ENCODE measurements at places on chromosomes 1 and 21.
A peak's percentile ranks its signal among the peaks of the same experiment; 100 is the strongest.

GRCh38 chr21:44814498-44815023, 3.3 kb downstream of the SUMO3 start:
- DNase-seq = no peak

DNA sequence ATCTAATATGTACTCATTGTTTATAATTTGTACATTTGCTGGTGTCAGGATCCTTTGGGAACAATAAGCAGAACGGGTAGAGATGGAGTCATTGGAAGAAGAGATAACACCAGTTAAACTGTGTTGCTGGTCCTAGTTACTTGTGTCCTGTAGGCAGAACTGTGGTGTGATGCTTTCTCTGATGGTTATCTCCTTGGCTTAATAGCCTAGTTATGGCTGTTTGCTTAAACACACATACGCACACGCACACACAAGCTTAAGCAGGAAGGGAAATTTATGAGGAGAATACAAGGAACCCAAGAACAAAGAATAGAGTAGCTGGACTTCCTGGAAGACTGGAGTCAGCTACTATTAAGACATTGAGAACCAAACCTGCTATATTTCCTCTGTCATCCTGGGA, 5.7 kb upstream of the PKN2 start:
- no peak for DNase-seq

DNA sequence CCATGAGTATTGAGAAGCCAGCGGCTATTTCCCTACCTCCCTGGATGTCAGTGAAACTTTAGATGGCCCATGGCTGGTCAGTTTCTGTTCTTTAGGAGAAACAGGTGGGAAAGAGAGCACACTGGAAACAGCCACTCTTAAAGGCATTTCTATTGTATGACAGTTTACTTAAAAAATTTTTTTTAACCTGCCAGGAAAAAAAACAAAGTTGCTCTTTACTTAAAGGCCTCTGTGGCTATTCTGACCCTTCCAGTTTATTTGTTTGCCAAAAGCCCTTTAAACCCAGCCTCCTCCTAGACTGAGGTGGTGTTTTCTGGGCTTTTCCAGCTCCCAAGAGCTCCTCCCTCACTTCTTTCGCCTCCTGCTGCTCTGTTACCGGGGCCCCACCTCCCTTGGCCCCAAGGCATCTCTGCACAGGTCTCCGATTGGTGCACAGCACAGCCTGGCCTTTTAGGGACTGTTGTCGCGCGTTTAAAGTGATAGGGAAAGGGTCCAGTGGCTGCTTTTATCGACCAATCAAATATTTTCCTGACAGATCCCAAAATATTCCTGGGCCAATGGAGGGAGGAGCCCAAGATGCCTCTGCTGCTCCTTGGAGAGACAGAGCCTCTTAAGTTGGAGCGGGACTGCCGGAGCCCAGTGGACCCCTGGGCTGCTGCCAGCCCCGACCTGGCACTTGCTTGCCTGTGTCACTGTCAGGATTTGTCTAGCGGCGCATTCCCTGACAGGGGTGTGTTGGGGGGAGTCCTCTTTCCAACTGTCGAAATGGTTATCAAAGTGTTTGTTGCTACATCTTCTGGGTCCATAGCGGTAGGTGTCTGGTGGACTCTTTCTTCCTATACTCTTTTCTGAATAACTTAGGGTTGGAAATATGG, at the start of gene SH3BGR:
TSS of gene SH3BGR (plus strand) at position 639 of the 875 bp plus-strand sequence. CDS start at position 766, 127 bp downstream.
- no peak for DNase-seq

DNA sequence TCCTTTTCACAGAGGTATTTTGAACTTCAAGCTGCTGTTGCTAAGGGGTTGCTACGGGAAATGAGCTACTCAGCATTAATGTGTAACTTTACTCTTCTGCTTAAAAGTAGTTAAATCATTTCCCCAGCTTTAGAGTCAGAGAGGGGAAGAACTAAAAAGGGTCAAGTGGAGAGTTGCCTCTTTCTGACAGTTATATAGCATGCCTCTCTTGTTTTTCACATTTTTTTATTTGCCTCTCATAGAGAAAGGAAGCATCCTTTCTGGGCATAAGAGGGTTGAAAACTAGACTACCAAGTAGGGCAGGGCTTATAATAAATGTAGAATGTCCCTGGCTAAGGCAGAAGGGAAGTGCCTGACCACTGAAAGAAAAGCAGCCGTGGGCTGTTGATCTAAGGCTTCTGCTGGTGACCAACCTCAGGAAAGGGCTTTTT, 10.1 kb upstream of the ELAVL4 start:
- DNase-seq = no peak

DNA sequence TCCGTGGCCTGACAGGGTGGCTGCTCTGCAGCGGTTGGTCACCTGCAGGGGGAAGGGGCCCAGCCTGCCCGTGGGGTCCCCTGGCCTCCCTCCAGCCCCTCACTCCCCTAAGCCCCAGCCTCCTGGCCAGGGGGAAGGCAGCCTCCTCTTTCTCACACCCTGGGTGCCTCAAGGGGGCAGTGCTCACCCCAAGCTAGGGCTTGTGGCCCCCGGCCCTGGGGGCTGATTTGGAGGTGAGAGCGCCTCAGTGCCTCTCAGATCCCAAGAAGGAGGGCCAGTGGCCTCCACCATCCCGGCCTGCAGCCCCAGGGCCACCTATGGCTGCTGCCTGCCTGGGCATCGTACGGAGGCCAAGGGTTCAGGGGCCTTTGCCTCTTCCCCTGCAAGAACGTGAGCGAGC, 66.4 kb upstream of the TTC34 start:
- DNase-seq = no peak

GRCh38 chr1:152546704-152547103, 19.9 kb downstream of the LCE3E start:
- no peak for DNase-seq

GRCh38 chr1:227042292-227042691, 102.2 kb downstream of the COQ8A start:
- DNase-seq = no peak

DNA sequence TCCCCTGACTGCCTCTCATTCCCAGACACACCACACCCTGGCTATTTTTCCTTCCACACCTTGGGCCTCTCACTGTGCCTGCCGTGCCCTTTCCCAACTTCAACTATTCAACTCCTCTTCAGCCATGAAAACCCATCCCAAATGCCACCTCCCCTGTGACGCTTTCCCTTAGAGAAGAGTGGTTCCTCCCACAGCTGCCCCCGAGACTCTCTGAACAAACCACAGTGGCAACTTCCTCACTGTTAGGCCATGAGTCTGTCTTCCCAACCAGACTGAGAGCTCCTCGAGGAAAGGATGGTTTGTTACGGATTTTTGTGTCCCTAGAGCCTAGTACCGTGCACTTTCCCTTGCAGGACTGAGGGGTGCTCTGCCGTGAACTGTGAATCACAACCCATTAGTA, 59.2 kb downstream of the LRRN2 start:
- no peak for DNase-seq

DNA sequence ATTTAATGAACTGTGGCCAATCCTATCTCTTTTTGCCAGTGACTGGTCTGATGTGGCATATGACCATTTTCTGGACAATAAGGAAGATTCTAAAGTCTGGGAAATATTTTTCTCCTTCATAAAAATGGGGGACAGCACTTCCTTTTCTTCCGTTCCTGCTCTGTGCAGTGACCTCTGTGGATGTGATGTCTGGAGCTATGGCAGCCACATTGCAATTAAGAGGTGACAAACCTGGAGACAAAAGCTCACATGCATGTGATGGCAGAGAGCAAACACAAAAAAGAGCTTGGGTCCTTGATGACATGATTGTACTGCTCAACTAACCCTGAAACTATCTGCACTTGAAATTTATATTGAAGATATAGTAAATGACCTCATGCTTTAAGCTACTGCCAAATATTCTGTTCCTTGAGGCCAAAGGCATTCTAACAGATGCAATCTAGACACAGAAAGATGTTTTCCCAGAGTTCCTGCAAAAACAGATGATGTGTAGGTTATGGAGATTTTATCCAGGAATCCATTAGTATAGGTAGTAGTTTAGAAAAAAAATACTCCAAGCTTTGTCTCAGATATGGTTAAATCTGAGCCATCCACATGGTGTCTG, 2.2 kb upstream of the MAGI3 start:
- DNase-seq = no peak

- peak; percentile 32 for DNase-seq
Observed at GRCh38 chr1:115052454-115053083, 22.9 kb downstream of the TSHB start.

DNA sequence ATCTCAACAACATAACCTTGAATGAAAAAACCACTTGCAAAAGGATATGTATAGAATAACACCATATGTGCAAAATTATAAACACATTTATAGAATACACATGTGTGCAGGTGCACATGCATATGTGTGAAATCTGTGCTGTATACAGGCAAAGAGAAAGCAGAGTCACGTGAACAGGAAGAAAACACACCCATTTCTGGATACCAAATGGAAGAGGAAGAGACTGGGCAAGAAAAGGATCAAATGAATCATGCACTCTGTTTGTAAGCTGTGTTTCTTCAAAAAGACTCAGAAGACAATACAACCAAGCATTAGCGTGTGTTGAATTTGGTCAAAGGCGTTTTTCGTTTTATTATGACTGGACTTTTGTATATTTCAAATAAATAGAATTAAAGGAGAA, 111.3 kb upstream of the ERG start:
- no peak for DNase-seq

DNA sequence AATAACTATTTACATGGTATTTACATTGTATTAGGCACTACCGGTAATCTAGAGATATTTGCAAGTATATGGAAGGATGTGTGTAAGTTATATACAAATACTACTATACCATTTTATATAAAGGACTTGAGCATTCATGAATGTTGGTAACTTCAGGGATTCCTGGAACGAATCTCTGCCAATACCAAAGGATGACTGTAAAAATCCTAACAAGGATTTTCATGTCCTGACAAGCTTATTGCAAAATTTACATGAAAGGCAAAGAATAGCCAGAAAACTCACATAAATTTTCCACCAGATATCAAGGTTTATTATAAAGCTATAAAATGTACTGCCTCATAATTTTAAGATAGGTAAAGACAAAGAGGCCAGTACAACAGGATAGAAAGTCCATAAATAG, 325.2 kb upstream of the NRIP1 start:
- no peak for DNase-seq

DNA sequence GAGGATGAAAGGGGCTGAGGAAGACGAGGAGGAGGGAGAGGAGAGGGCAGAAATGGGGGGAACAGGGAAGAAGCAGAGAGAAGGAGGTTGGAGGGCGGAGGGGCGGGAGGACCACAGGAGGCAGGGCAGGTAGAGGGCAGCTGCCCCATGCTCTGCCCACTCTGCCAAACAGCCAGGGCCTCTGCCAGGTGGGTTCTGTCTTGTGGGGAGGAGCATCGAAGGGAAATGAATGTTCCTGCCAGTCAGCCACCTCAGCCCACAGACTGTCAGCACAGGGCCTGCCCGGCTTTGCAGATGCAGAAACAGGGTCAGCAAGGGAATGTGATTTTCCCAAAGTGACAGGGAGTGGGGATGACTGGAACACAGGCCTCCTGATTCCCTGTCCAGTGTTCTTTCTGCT, 82.6 kb downstream of the GRIK3 start:
- DNase-seq = no peak
